ENCODE measurements at places on chromosomes 2 and 18.

DNA sequence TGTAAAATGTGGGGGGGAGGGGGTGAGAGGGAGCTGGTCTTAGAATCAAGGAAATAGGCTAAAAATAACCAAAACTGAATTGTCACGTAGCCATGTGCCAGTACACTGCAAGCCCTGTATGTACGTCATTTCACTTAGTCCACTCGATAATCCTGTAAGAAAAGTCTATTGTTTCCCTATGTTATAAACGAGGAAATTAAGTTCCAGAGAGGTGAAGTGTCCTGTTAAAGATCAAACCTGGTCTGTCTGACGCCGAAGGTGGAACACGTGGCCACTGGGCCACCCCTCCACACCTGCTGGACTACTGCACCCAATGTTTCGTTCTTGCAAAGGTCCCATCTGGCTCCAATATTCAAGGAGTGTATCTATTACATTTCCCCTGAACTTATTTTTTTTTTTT is 29.6 kb downstream of the TFCP2L1 start:
- no peak for DNase-seq

DNA sequence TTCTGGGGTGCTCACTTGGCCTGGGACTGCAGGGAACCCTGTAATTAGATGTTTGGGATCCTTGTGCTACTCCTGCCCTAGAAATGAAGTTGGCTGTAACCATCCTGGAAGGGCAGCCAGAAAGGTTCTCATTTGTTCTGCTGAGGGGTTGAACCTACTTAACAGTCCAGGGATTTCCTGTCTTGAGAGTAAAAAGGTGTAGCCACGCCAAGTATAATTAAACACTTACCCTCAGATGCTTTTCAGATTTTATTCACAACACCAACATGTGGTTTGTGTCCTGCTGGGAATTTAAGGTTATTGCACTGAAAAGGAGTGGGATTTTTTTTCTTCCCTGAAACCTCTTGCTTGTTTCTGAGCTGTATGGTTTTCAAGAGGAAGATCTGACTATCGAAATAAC is 222.4 kb upstream of the APCDD1 start:
- no peak for DNase-seq

GRCh38 chr18:47604021-47604420 is 326.4 kb downstream of the SMAD2 start:
- no peak for DNase-seq

- DNase-seq, result no peak
Observed at GRCh38 chr2:12555012-12555645, 161.6 kb upstream of the TRIB2 start.

GRCh38 chr2:26568076-26568890 is 72.9 kb downstream of the CIB4 start:
- no peak for DNase-seq

DNA sequence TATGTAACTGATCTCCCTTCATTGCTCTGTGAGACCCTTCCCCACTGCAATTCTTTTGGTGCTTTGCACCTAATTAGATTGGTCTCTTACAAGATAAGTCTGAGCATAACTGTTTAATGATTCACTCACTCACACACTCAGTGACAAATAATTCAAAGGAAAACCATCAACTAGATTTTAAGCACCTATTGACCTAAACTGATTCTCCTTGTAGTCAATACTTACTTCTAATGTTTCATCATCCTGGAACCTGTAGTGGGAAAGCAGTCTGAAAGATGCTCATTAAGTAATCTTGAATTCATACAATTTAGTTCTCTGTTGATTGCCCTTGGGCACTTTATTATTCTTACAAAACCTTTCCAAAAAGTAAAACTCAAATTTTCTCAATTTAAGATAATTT is 74.3 kb upstream of the COL5A2 start:
- DNase-seq, result no peak

GRCh38 chr18:63292831-63293683 is 26.5 kb downstream of the BCL2 start:
- no peak for DNase-seq
